ENCODE measurements at places on chromosomes 11 and 22. TPM values are rescaled to one million over a fixed set of nuclear protein-coding genes. Genes with fewer than 3 reads are reported as not detected.
A peak's percentile ranks its signal among the peaks of the same experiment; 100 is the strongest.

Gene C22orf42
- not detected for total RNA-seq

Gene NPAS4
- 0.11 TPM for total RNA-seq

DNA sequence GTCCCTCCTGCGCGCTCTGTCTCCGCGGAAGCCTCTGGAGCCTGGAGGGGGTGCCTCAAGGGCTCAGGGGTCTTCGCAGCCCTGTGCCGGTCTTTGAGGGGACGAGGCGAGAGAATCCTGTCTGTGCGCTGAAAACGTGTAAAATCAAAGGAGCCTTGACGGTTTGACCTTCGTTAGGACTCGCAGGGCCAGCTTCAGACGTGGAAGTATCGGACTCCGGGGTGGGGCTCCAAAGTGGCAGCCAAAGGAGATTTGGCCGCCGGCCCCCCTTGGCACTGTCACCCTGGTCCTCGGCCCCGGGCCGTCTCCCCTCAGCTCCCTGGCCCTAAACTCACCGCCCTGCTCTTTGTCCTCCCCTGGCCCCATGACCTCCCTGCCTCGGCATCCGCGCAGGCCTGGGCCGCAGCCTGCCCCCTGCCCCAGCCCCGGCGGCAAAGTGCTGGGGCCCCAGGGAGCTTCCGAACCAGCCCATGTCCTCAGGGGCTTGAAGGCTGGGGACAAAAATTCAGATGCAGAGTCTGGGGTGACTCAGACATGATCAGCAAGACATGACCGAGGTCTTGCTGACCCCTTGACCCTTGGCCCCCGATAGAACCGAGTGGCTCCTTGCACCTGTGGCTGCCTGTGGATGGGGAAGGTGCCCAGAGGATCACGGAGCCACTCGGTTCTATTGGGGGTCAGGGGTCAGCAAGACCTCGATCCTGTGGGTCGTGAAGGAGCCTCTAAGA is 6.9 kb upstream of the PHRF1 start:
- DNase-seq = no peak
- H3K27ac ChIP-seq = peak overlapping the region; percentile 73
- H3K36me3 ChIP-seq = peaks cover 19% of the 10 kb centered on the region
- peaks cover 4% of the 10 kb centered on the region for H3K4me1 ChIP-seq

- H3K27me3 ChIP-seq = no peaks in the 10 kb centered on the region
- H3K4me3 ChIP-seq = no peak overlapping the region
- H3K27ac ChIP-seq = no peak overlapping the region
- no peaks in the 10 kb centered on the region for H3K36me3 ChIP-seq
- H3K4me1 ChIP-seq = no peaks in the 10 kb centered on the region
Observed at GRCh38 chr22:43511276-43511910, 99.6 kb downstream of the MPPED1 start.

GRCh38 chr11:68282861-68283230 is 11.1 kb upstream of the C11orf24 start:
- no peak for DNase-seq
- H3K36me3 ChIP-seq = no peaks in the 10 kb centered on the region
- peak overlapping the region; percentile 51 for H3K4me3 ChIP-seq

- DNase-seq = no peak
- H3K27me3 ChIP-seq = peaks cover 24% of the 10 kb centered on the region
- H3K36me3 ChIP-seq = no peaks in the 10 kb centered on the region
- no peak overlapping the region for H3K4me3 ChIP-seq
- no peak overlapping the region for H3K27ac ChIP-seq
- peaks cover 8% of the 10 kb centered on the region for H3K4me1 ChIP-seq
Observed at GRCh38 chr11:19954899-19955298, 205.4 kb downstream of the DBX1 start.

Gene ABCC8
- not detected for total RNA-seq

Gene FOLH1
- total RNA-seq = not detected

DNA sequence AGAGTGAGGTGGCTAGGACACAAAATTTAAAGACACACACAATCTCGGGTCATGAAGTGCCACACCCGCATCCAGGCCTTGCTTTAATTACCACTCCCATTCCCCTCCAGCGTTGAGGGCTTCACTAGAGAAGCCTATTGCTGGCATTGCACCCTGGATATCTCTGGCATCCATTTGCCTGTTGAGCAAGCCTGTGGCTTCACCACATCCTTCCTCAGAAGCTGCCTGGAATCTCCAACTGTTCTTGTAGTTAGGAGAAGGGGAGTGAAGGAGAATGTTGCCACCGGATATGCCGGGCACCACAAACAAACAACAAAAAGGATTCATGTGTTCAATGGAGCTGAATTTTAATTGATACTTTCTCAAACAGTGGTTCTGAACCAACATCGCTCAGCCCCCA is 34.4 kb upstream of the RCN1 start:
- H3K4me3 ChIP-seq = no peak overlapping the region
- H3K36me3 ChIP-seq = no peaks in the 10 kb centered on the region
- peaks cover 19% of the 10 kb centered on the region for H3K27me3 ChIP-seq
- no peak overlapping the region for H3K27ac ChIP-seq
- no peak for DNase-seq
- no peaks in the 10 kb centered on the region for H3K4me1 ChIP-seq

Gene OR4A16
- not detected for total RNA-seq

GRCh38 chr11:19795082-19795481 is 82.4 kb downstream of the NAV2 start:
- H3K4me1 ChIP-seq = no peaks in the 10 kb centered on the region
- no peak overlapping the region for H3K27ac ChIP-seq
- no peak for DNase-seq
- no peaks in the 10 kb centered on the region for H3K27me3 ChIP-seq

Gene NNMT
- total RNA-seq = not detected

GRCh38 chr11:3081386-3081751 is 24.1 kb upstream of the CARS1 start:
- H3K4me3 ChIP-seq = no peak overlapping the region
- DNase-seq = no peak
- H3K36me3 ChIP-seq = no peaks in the 10 kb centered on the region

- H3K4me1 ChIP-seq = peaks cover 25% of the 10 kb centered on the region
- H3K4me3 ChIP-seq = no peak overlapping the region
- H3K27ac ChIP-seq = no peak overlapping the region
- DNase-seq = peak; percentile 71
- peaks cover 52% of the 10 kb centered on the region for H3K27me3 ChIP-seq
- H3K36me3 ChIP-seq = no peaks in the 10 kb centered on the region
Observed at GRCh38 chr22:19756288-19757128, 4.1 kb upstream of the TBX1 start.

Gene DDI1
- total RNA-seq = not detected

DNA sequence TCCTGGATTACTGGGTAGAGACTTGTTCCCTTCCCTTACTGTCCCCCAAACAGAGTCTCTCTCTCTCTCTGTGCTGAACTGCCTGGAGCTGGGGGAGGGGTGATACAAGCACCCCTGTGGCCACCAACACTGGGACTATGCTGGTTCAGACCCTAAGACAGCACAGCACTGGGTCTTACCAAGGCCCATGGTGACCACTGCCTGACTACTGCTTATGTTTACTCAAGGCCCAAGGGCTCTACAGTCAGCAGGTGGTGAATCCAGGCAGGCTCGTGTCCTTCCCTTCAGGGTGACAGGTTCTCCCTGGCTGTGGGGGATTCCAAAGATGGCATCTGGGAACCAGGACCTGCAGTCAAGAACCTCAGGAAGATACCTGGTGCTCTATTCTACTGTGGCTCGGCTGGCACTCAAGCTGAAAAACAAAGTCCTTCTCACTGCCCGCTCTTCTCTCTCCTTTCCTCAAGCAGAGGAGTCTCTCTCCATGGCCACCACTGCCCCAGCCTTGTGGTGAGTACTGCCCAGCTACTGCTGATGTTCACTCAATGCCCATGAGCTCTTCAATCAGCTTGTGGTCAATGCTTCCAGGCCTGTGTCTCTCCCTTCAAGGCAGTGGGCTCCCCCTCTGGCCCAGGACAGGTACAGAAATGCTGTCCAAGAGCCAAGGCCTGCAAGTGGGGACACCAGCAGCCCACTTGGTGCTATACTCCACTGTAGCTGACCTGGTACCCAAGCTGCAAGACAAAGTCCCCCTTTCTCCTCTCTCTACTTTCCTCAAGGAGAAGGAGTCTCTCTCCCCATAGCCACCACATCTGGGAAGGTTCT is 41.8 kb upstream of the SHANK2 start:
- no peak overlapping the region for H3K4me3 ChIP-seq
- H3K36me3 ChIP-seq = no peaks in the 10 kb centered on the region
- no peaks in the 10 kb centered on the region for H3K4me1 ChIP-seq
- no peak for DNase-seq

Gene TBX10
- not detected for total RNA-seq

- no peak overlapping the region for H3K27ac ChIP-seq
- peaks cover 77% of the 10 kb centered on the region for H3K4me1 ChIP-seq
- H3K4me3 ChIP-seq = no peak overlapping the region
- DNase-seq = no peak
- H3K27me3 ChIP-seq = no peaks in the 10 kb centered on the region
Observed at GRCh38 chr11:61057615-61058014, 44.7 kb upstream of the CD5 start.

Gene OR8A1
- total RNA-seq = not detected

Gene MYO7A
- 0.14 TPM for total RNA-seq

Gene CRYBB3
- not detected for total RNA-seq

GRCh38 chr11:65498042-65498726 is 661 bp upstream of the MALAT1 start:
- no peak overlapping the region for H3K27ac ChIP-seq
- peak; percentile 77 for DNase-seq
- no peak overlapping the region for H3K4me3 ChIP-seq
- no peaks in the 10 kb centered on the region for H3K27me3 ChIP-seq
- H3K4me1 ChIP-seq = peaks cover 25% of the 10 kb centered on the region

Gene ANKK1
- not detected for total RNA-seq

DNA sequence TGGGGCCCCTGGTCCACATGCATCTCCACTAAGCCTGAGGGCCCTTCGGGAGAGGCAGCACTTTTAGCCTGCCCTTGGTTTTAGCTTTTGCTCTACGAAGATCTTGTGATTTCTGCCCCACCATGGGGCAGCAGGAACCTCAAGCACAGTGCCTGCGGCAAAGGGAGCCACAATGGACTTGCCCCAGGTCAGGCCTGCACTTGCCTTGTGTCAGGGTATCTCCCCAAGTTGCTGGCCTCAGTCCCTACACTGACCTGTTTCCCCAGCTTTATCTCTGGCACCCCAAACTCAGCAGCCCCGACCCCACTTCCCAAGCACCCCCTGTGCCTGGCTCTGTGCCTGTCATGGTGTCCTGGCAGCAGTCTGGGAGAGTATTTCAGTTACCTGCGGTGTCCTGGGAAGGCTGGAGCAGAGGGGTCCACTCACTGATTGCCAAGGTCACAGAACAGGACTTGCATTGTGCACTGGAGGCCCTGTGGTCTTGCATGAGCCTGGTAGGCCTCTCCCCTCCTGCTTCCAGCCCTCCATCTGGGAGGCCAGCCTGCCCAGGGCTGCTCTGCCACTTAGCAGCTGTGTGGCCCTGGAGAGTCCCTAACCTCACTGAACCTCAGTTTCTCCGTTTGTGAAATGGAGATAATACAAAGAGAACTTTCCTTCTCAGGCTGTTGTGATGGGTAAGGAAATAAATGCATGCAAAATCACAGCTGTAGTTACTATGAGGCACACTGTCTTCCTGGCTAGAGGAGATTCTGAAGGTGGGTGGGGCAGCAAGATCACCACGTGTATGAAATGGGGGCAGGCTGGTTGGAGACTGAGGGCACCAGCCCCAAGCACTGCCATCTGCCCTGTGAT is 3.6 kb upstream of the AIFM3 start:
- no peak overlapping the region for H3K27ac ChIP-seq
- H3K4me3 ChIP-seq = no peak overlapping the region
- H3K4me1 ChIP-seq = peaks cover 11% of the 10 kb centered on the region
- H3K36me3 ChIP-seq = no peaks in the 10 kb centered on the region
- DNase-seq = no peak
- peaks cover 12% of the 10 kb centered on the region for H3K27me3 ChIP-seq

- no peaks in the 10 kb centered on the region for H3K27me3 ChIP-seq
- H3K27ac ChIP-seq = no peak overlapping the region
- DNase-seq = no peak
- H3K4me3 ChIP-seq = no peak overlapping the region
Observed at GRCh38 chr11:10654811-10655150, 38.8 kb downstream of the IRAG1 start.

GRCh38 chr11:19800714-19801519 is 88.3 kb downstream of the NAV2 start:
- H3K27me3 ChIP-seq = no peaks in the 10 kb centered on the region
- H3K36me3 ChIP-seq = no peaks in the 10 kb centered on the region
- H3K4me3 ChIP-seq = no peak overlapping the region
- DNase-seq = no peak

DNA sequence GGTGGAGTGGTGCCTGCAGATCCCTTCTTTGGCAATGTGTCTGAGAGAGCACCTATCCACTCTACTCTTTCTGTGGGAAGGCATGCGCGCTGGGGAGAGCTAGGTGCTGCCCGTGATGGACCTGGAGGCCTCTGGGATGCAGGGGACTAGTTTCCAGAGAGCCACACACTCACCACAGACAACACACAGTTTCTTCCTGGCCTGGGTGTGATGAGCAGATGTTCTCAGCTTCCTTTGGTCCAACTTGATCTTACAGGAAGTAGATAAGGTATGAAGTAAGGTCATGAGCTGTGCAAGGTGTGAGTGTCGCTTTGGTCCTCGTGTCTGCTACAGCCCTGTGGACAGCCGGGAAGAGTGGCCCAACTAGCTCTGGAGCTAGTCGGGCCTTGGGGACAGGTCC is 27.3 kb upstream of the SUSD2 start:
- H3K36me3 ChIP-seq = peaks cover 10% of the 10 kb centered on the region
- H3K4me3 ChIP-seq = no peak overlapping the region

Gene CALCB
- 3.9 TPM for total RNA-seq
